ENCODE measurements at places on chromosomes 7 and 10.

DNA sequence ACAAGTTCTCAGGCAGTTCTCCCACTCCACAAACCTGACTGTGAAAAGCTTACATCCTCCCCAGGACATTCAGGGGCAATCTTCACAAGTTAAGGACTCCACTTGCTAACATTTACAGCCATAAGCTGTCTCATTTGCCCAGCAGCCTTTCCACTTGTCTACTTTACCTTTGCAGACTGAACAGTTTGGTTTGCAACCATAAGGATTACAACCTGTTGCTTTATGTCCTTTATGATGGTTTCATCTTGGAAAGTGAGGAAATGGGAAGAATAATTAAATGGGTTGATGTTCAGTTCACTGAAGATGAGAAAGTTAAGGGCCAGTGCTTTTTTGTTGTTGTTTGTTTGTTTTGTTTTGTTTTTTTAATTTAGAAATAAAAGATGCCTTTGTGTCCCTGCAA is 92.4 kb downstream of the FAM204A start:
- no peak for DNase-seq

DNA sequence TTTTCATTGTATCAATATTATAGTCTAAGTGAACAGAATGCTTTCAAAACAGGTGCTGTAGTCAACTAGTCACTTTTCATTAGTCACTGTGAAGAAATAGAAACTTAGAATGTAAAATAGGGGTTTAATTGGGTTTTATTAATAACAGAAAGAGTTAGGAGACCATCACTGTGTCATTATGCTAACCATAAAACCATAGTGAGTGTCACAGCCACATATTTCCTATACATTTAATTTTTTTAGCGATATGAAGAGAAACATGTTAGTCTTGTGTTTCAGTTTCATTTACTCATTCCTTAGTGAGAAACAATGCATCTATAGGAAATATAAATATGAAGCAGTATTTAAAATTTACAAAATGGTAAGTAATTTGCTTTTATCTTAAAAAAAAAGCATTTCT is 22.2 kb downstream of the SPAG6 start:
- DNase-seq: no peak

DNA sequence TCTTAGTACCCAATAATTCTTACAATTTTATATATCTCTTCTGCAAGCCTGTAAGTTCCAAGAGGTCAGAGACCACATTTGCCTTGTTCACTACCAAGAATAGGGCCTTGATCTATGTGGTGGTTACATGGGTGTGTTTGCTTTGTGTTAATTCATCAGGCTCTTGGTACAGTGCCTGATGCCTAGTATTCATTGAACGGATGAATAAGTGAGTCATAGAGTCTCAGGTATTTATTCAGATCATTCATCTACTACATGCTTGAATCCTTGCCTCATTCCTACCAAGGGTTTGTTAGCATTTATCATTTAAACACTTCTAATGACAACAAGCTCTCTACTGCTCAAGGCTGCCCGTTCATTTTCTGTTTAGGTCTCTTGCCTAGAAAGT is 11.3 kb upstream of the SGPL1 start:
- DNase-seq: no peak

- no peak for DNase-seq
These were observed 87.1 kb downstream of the SLC16A9 start for GRCh38 chr10:59622320-59623132.

DNA sequence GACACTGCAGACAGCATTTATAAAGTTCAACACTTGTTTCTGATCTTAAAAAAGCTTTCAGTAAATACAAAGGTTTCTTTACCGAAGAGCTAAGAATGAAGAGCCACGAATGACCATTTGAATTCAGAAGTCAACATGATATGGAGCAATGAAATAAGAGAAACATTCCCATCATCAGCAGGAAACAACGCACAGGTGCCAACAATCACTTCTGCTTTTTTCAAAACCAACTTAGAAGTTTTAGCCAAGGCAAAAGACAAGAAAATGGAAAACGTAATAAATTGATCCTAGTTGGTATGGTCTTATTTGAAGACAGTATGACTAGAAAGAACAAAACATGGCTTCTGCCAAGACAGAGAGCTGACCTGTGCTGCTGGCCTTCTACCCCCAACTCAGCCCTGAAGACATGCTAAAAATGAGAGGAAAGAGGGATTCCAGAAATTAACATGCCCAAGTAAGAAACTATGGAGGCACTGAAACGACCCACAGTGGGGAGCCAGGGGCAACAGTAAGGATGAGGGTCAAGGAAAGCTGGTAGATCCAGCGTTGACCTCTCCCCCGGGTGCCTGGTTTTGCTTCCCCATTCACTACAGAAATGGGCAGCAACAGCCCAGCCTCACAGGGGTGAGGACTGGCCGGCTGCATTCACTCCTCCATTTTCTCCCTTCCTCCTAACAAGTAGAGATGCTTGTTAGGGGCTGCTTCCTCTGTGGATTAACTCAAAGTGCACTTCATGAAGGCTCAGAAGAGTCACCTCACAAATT is 30.1 kb downstream of the VPS41 start:
- DNase-seq: no peak

DNA sequence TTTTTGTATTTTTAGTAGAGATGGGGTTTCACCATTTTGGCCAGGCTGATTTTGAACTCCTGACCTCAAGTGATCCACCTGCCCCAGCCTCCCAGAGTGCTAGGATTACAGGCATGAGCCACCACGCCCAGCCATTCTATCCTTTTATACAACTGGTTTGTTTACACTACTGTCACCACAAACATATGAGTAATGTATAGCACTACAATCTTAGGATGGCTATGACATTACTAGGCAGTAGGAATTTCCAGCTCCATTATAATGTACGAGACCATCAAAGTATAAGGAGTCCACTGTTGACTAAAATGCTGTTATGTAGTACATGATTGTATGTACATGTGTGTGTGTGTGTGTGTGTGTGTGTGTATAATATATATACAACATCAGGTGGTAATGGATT is 1126.1 kb upstream of the LRRN3 start:
- no peak for DNase-seq

DNA sequence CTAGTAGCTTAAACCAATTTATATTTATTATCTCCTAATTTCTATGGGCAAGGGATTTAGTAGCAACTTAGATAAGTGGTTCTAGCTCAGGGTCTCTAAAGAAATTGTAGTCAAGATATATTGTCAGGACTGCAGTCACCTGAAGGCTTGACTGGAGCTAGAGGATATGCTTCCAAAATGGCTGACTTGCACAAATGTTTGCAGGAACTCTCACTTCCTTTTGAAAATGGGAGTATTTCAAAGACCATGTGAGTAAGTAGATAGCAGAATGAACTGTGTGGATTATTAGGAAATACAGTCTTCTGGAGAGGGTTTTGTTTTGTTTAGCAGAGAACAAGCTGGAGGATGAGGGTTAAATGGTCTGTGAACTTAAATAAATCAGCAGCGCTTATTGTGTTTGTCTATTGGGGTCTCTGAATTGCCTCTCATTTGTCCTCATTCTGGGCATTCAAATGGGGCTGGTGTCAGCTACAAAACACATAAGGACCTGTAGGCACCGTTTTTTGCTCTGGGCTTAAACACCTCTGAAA is 524.6 kb downstream of the LRMDA start:
- DNase-seq: no peak

DNA sequence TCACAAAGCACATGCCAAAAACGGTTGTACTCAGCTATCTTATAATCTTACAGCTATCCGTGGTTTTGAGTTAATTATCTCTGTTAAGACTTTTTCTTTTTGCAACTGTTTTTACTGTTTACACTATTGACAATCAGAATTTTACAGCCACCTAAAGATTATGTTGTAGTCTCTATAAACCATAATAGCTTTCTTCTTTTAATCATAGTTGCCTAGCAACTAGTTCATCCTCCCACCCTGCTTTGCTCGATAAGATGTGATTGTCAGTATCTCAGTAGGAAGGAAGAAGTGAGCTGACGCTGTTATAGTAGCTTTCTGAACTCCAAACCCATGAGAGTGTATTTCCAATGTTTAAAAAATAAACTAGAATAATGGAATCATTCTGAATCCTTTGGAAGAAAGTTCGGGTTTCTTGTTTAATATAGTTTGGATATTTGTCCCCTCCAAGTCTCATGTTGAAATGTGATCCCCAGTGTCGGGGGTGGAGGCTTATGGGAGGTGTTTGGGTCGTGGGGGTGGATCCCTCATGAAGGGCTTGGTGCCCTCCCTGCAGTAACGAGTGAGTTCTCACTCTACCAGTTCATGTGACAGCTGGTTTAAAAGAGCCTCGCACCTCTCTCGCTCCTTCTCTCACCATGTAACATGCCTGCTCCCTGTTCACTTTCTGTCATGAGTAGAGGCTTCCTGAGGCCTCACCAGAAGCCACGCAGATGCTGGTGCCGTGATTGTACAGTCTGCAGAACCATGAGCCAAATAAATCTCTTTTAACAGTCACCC is 68.1 kb downstream of the SVOPL start:
- no peak for DNase-seq

- DNase-seq: no peak
These were observed 1.4 kb downstream of the FAM3C start for GRCh38 chr7:121394709-121395140.

GRCh38 chr10:73093922-73094850 is 2.5 kb downstream of the P4HA1 start:
- no peak for DNase-seq

GRCh38 chr10:6068422-6068821 is 6.3 kb upstream of the IL2RA start:
- DNase-seq: no peak

DNA sequence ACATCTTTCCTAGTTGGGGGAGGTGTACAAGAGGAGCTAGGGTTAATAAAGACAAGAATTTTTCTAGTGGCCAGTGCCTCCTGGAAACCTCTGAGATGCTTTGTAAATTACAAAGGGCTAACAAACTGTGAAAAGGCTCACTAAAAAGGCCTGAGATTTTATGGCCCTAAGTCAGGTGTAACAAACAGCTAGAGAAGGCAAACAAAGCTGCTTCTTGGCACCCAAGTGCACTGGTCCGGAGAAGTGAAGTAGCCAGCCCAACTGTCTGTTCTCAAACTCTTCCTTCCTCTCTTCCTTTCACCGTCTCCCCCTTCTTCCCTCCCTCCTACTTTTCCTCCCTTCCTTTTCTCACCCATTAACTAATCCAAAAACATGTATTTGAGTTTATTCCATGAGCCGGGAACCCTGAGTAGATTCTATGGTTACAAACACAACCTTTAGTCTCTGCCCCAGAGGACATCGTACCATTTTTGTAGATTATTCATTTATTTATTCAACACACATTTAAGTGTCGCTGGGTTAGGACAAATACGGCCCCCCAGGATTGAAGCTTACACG is 143.4 kb upstream of the PCGF5 start:
- DNase-seq: no peak

GRCh38 chr7:15688279-15688626 is 1.8 kb upstream of the MEOX2 start:
- no peak for DNase-seq

- no peak for DNase-seq
These were observed 203.0 kb upstream of the MEOX2 start for GRCh38 chr7:15889507-15889906.

GRCh38 chr7:158757404-158757989 is 52.9 kb upstream of the NCAPG2 start:
- no peak for DNase-seq

DNA sequence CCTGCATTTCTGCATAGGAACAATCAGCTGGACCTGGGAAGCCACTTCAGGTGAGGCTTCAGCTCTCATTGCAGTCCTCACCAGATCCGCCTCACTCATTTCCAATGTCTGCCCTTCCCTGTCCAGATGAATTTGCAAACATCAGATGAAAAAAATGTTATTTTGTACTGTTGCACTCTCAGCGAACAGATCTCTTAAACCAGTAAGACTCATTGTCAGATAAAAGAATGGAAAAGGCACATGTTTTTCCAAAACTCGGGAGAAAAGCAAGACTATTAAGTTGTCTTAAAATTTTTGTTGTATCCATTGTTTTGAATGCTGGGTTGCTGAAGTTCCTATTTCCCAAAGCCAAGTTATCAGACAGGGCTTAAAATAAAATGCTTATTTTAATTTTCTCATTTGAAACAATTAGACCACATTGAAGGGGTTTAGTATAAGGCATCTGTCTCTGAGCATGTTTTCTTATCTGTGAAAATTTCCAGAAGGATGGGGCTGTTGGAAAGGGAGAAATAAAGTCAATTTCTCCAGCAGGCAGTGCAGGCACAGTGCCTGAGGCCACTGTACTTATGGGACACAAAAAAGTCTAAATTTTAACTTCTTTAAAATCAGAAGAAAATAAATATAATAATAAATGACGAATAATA is 396.8 kb downstream of the KCNMA1 start:
- DNase-seq: no peak

GRCh38 chr10:24930427-24930826 is 22.0 kb downstream of the PRTFDC1 start:
- no peak for DNase-seq

GRCh38 chr7:108181073-108181985 is 51.2 kb upstream of the LAMB4 start:
- no peak for DNase-seq

- no peak for DNase-seq
These were observed 32.6 kb downstream of the TMEM270 start for GRCh38 chr7:73893342-73894101.

DNA sequence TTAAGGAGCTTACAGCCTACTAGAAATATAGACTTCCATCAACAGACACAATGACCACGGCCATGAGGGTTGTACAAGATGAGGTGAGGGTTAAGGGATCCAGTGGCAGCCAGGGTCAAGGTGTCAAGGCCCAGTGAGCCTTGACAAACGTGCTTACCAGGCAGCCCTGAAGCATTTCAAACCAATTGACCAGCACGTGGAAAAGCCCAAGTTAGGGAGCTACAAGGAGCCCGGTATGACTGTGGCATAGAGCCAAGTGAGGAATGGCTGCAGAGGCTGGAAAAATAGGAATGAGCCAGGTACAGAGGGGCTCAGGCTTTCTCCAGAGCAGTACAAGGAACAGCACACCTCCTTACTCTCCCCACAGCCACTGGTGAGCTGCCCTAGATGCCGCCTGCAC is 12.7 kb downstream of the AFAP1L2 start:
- no peak for DNase-seq

DNA sequence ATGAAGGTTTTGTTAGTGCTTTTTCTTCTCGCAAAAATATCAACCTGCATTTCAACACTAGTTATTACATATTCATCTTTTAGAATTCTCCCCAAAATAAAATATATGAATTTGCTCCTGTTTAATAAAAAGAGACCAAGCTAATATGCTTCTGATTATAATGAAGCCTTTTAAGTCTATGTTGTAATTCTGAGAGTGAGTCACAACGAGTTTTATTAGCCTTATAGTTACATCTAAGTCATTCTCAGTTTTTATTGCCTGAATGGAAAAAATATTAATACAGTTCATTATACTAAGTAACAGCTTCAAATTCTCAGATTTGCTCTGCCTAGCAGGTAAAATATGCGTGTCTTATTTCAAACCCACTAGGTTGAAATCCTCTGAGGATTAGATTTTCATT is 152.4 kb upstream of the CELF2 start:
- no peak for DNase-seq

- no peak for DNase-seq
These were observed 154.9 kb upstream of the COL1A2 start for GRCh38 chr7:94239661-94240234.
